ENCODE measurements at places on chromosomes 1 and 21. TPM values are rescaled to one million over a fixed set of nuclear protein-coding genes. Genes with fewer than 3 reads are reported as not detected.
A peak's percentile ranks its signal among the peaks of the same experiment; 100 is the strongest.

The S100A9 gene
- 111 TPM for total RNA-seq

The VTCN1 gene
- total RNA-seq = not detected

The RIMKLA gene
- 0.30 TPM for total RNA-seq

The SPOCD1 gene
- not detected for total RNA-seq

The UBE2U gene
- not detected for total RNA-seq

The ZNF648 gene
- total RNA-seq = 0.20 TPM

The UBASH3A gene
- total RNA-seq = 0.90 TPM

DNA sequence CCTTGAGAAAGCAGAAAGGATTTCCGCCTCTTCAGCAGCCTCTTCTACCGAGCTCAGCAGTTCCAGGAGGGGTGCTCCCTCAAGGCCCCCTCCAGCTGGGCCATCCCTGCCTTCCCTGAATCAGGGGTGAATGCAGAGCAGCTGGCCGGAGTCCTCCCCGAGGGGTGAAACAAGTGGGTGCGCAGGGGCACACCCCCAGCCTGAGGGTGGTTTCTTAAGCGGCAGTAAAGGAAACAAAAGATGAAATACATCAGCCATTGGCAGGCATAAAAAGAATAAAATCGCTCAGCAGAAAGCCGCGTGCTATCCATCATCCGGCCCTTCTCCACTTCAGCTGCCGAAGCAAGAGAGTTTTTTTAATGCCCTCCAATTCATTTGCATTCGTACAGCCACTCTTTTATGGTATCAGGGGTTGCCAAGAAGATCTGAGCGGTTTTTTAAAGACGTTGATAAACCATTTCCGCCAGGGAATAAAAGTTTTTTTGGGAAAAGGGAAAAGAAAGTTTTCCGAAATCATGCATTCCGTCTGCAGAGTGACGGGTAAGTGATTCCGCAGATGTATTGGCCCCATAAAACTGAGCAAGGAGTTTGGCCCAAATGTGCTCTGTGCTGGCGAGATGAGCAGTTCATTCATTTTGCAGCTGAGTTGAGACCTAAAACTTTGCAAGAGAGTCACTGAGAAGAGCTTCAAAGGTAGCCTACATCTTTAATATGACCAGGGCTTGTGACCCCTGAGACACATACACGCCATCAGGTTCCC is 73.7 kb upstream of the ZC3H12A start:
- no peaks in the 10 kb centered on the region for H3K36me3 ChIP-seq
- DNase-seq = no peak
- H3K4me1 ChIP-seq = no peaks in the 10 kb centered on the region
- no peaks in the 10 kb centered on the region for H3K27me3 ChIP-seq
- no peak overlapping the region for H3K27ac ChIP-seq

DNA sequence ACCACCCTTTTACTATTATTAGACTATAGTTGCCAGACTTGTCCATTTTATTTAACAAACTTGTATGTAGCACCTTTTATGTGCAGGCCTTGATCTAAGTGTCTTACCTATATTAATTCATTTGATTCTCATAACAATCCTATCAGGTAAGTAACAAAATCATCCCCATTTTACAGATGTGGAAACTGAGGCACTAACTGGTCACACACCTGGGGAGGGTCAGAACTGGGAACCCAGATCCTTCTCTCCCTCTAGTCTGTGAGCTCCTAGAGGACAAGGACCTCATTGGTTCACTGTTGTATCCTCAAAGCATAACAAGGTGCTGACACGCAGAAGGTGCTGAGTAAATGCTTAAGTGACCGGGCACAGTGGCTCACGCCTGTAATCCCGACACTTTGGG is 14.9 kb downstream of the FBXO2 start:
- no peak overlapping the region for H3K4me3 ChIP-seq
- no peak overlapping the region for H3K27ac ChIP-seq
- no peaks in the 10 kb centered on the region for H3K36me3 ChIP-seq
- H3K4me1 ChIP-seq = no peaks in the 10 kb centered on the region
- H3K27me3 ChIP-seq = peaks cover 16% of the 10 kb centered on the region
- DNase-seq = no peak

DNA sequence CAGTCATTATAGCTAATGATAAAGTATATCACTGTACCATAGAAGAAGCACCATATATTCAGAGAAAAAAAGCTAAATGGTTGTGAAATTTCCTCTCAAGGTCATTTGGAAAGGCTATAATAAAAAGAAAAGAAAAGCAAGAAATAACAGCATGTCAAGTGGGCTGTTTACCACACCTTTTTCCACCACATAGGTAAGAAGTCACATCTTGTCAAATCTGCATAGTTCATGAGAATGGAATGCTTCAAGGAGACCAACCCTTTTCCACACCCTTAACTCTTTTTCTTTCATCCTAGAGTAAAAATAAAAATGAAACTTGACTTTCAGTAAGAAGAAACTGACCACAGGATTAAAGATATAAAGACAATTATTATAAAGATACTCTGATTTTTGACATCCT is 91.2 kb downstream of the ATP6V1G3 start:
- H3K4me3 ChIP-seq = no peak overlapping the region
- H3K27me3 ChIP-seq = no peaks in the 10 kb centered on the region
- H3K36me3 ChIP-seq = no peaks in the 10 kb centered on the region
- DNase-seq = no peak
- no peaks in the 10 kb centered on the region for H3K4me1 ChIP-seq

DNA sequence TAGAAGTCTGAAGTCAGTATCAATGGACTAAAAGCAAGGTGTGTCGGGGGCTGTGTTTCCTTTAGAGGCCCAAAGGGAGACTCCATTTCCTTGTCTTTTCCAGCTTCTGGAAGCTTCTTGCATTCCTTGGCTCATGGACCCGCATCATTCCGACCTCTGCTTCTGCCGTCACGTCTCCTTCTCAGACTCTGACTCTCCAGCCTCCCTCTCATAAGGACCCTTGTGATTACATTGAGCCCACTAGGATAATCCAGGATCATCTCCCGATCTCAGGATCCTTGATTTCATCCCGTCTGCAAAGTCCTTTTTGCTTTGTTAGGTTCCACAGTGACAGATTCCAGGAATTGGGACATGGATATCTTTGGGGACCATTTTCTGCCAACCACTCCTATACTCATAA is 265.8 kb upstream of the CSF3R start:
- no peaks in the 10 kb centered on the region for H3K27me3 ChIP-seq
- no peak overlapping the region for H3K27ac ChIP-seq
- no peaks in the 10 kb centered on the region for H3K4me1 ChIP-seq
- H3K4me3 ChIP-seq = no peak overlapping the region
- no peaks in the 10 kb centered on the region for H3K36me3 ChIP-seq
- no peak for DNase-seq

GRCh38 chr1:105072446-105072845 is 1322.7 kb downstream of the AMY1C start:
- no peak for DNase-seq
- no peaks in the 10 kb centered on the region for H3K4me1 ChIP-seq
- no peak overlapping the region for H3K27ac ChIP-seq
- no peaks in the 10 kb centered on the region for H3K27me3 ChIP-seq
- no peaks in the 10 kb centered on the region for H3K36me3 ChIP-seq

- H3K4me3 ChIP-seq = no peak overlapping the region
- no peak overlapping the region for H3K27ac ChIP-seq
- no peaks in the 10 kb centered on the region for H3K4me1 ChIP-seq
- H3K36me3 ChIP-seq = no peaks in the 10 kb centered on the region
These were observed 359.0 kb upstream of the PTBP2 start for GRCh38 chr1:96362623-96363022.

GRCh38 chr1:241600496-241600901 is 39.7 kb downstream of the CHML start:
- H3K36me3 ChIP-seq = peaks cover 20% of the 10 kb centered on the region
- no peak overlapping the region for H3K4me3 ChIP-seq
- no peak for DNase-seq
- no peaks in the 10 kb centered on the region for H3K27me3 ChIP-seq

- no peaks in the 10 kb centered on the region for H3K36me3 ChIP-seq
- H3K4me3 ChIP-seq = peak overlapping the region; percentile 61
- H3K4me1 ChIP-seq = peaks cover 41% of the 10 kb centered on the region
- H3K27ac ChIP-seq = no peak overlapping the region
- no peak for DNase-seq
These were observed 671 bp downstream of the KIF26B start for GRCh38 chr1:245155272-245156040.

- H3K36me3 ChIP-seq = peaks cover under 1% of the 10 kb centered on the region
- no peaks in the 10 kb centered on the region for H3K4me1 ChIP-seq
- no peak for DNase-seq
- H3K27ac ChIP-seq = no peak overlapping the region
- H3K4me3 ChIP-seq = no peak overlapping the region
These were observed 19.8 kb downstream of the CCT8 start for GRCh38 chr21:29053656-29054055.

- no peak overlapping the region for H3K4me3 ChIP-seq
- no peaks in the 10 kb centered on the region for H3K27me3 ChIP-seq
- DNase-seq = no peak
- H3K36me3 ChIP-seq = no peaks in the 10 kb centered on the region
These were observed 39.7 kb downstream of the NKAIN1 start for GRCh38 chr1:31199949-31200348.

GRCh38 chr1:118944133-118944532 is 44.0 kb downstream of the TBX15 start:
- no peak overlapping the region for H3K4me3 ChIP-seq
- H3K4me1 ChIP-seq = peaks cover 18% of the 10 kb centered on the region
- no peaks in the 10 kb centered on the region for H3K36me3 ChIP-seq
- no peaks in the 10 kb centered on the region for H3K27me3 ChIP-seq
- no peak overlapping the region for H3K27ac ChIP-seq

GRCh38 chr1:21821385-21822019 is 9.4 kb downstream of the LDLRAD2 start:
- no peak overlapping the region for H3K4me3 ChIP-seq
- no peak overlapping the region for H3K27ac ChIP-seq
- peaks cover 69% of the 10 kb centered on the region for H3K36me3 ChIP-seq
- DNase-seq = no peak

- DNase-seq = no peak
- no peaks in the 10 kb centered on the region for H3K4me1 ChIP-seq
- no peak overlapping the region for H3K27ac ChIP-seq
- no peaks in the 10 kb centered on the region for H3K27me3 ChIP-seq
These were observed 256.5 kb upstream of the TMEM51 start for GRCh38 chr1:14897080-14897449.

DNA sequence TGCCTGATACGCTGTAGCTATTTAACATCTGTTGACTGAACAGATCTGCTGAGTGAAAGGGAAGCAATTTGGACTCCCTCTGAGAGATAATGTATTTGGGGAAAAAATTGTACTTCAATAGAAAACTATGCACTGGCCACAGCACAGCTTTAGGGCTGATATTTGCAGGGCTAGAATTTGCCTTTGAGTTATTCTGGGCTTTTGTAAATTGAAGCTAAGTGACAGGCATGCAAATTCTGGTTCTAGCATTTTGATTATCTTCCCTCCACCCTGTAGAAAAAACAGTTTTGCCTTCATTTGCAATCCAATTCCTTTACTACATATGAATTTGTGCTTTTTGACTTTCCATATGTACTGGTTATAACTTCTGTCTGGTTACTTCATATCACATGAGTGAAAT is 7.9 kb downstream of the KYAT3 start:
- peak overlapping the region; percentile 69 for H3K27ac ChIP-seq
- H3K27me3 ChIP-seq = no peaks in the 10 kb centered on the region
- DNase-seq = no peak
- peak overlapping the region; percentile 25 for H3K4me3 ChIP-seq
